ENCODE measurements at places on chromosomes 4 and X.

GRCh38 chr4:19224820-19225219 lies 1026.9 kb upstream of the SLIT2 start:
- peak; percentile 49 for DNase-seq

GRCh38 chr4:158644760-158645159 lies 26.9 kb downstream of the C4orf46 start:
- DNase-seq, result no peak

GRCh38 chr4:77413766-77414165 lies 191.9 kb upstream of the CXCL13 start:
- DNase-seq, result no peak

GRCh38 chr4:91114386-91114785 lies 987.2 kb downstream of the CCSER1 start:
- DNase-seq, result no peak

- no peak for DNase-seq
These were observed 152.5 kb upstream of the PJA1 start for GRCh38 chrX:69317721-69318120.

DNA sequence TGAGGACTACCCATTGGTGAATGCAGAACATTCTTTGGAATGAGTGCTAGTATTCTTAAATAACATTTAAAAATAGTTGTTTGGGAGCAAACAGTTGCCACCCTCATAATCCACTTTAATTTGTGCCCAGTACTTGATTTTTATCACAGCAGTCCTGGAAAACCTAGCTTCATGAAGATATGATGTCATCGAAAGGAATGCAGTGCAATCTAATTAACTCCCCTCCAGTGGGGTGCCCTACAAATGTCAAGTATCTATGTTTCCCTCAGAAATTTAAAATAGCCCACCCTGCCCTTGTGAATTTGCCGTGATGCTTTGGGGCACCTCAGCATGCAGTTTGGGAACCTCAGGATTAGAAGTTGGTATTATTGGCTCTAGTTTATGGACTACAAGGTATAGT lies 5.4 kb downstream of the RAB9A start:
- DNase-seq, result no peak

DNA sequence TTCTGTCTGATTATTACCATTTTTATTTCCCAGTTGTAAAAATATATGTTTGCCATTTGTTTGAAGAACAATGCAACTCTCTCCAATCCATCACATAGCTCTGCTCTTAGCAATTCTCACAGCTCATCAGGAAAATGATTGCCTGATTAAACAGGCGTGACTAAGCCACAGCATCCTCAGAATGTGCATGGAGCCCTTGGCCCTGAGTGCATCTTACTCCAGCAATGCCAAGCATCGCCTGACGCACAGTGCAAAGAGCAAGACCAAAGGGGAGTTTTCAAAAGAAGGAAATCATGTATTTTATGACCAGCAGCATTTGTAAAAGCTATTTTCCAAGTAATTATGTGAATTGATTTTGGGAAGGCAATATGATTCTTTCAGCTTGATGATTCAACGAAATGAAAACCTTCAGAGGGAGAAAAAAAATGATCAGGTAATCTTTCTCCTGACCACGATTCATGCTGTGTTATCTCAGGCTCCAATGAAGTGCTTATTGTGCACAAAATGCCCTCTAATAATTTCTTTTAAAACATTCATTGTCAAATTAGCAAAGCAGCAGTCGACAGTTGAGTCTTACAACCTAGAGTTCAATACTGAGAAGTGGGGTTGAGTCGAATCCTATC lies 138.0 kb upstream of the FAM9B start:
- DNase-seq, result peak; percentile 25

GRCh38 chr4:3369781-3370674 lies 71.7 kb upstream of the HGFAC start:
- DNase-seq, result peak; percentile 93

GRCh38 chrX:23731951-23732350 lies 11.1 kb downstream of the ACOT9 start:
- no peak for DNase-seq

DNA sequence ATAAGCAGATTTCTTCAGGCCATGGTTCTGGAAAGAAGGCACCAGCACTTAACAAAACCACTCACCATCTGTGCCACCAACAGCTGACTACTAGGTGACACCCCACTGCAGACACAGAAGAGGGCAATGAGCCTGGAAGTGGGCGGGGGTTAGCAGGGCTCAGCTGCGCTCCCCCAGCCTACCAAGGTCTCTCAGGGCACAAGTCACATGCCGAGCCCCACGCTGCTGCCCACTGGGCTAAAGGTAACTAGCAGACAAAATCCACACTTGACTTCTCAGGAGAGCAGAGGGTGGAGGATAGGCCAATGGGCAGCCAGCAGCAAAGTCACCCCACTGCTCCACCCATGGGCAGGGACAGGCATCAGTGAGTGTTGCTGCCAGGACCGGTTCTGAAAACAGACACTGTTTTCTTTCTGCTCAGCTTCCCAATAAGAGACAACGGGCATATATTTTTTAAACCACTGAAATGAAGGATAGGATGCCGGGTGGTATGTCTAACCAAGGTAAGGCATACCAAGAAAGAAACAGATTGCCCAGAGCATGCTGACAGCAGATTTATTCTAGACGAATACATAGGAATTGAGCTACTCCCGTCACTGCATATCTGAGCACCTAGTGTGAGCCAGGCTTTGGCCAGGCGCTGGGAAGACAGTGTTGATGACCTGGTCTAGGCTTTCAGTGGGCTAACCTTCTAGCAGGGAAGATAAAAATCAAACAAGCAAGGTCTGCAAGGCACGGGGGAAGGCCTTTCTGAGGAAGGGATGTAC lies 20.1 kb downstream of the ACSL1 start:
- DNase-seq, result no peak

GRCh38 chr4:121685257-121685656 lies 11.5 kb downstream of the ANXA5 start:
- no peak for DNase-seq

- DNase-seq, result no peak
These were observed 393.4 kb downstream of the RAPGEF2 start for GRCh38 chr4:159496248-159496647.

DNA sequence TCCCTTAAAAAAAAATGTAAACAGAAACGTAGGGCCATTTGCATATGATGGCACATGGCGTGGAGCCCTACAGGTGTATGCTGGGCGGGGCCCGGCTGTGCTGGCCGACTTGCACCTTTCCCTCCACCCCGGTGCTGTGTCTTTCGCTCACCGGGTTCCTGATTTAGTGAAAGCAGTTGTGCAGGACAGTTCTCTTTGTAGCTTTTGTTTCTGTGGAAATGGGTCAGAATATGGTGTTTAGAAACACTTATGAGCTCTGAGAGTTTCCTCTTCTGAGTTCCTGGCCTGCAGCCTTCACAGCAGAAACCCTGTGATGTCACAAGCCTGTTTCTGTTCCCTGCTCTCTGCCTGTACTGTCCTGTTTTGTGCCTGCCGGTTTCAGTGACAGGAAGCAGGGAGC lies 22.5 kb upstream of the MSANTD1 start:
- no peak for DNase-seq

GRCh38 chr4:121011138-121011537 lies 61.2 kb downstream of the NDNF start:
- no peak for DNase-seq

DNA sequence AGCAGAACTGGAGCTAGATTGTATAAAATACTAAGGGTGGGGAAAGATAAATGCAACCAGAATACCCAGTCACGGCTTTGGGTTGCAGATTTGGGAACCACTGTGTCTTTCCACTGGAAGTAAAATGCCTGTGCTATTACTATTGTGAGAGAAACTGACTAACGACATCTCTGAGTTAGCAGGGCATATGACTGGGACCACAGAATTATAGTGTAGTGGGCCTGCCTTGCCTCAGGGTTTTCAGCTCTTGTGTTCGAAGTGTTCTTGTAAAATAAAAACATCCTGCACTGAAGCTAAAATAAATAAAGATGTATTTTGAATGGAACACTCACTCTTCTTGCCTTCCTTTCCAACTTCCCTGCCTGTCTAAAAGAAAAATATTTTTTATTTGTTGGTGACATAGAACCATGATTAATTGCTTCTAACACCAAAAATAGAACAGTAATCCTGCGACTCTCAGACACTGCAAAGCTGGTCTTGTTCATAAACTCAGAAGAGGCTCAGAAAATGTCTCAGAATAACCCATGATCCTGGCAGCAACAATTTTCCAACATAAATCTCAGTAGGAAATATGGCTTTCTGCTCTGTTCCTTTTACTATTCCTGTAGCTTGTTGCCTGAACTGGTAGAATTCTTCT lies 104.2 kb downstream of the FAM47B start:
- peak; percentile 47 for DNase-seq

DNA sequence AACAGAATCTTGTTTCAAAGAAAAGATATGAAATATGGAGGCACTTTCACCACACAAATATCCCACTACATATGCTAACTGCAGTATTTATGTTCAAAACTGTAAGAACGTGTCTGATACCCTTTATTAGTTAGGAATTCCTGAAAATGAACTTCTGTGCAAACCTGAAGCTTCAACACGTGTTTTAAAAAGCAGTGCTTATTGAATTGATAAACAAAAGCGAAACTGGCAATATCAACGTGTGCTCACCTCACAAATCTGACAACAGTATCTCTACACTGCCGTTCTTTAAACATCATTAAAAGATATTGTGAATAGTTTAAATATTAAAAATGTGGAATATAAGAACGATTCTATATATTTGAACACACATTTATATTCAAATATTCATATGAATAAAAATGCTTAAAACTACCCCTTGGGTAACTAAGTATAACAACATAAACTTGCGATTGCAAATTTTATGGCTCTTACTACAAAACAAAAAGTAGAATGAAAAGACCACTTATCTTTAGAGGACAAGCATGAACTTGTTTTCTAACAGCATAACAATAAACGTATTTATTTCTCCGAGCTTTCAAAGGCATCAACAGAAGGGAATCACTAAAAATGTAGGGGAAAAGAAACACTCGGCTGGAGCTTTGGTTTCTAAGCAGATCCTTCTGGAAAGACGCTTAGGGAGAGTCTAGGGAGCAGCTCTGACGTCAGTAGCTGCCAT lies at the start of gene LRP2BP:
TSS of gene LRP2BP (minus strand) at position 687 of the 718 bp plus-strand sequence. CDS start 17,738 bp downstream, outside the sequence.
- peak; percentile 95 for DNase-seq

GRCh38 chr4:33149658-33150524 lies 2429.7 kb downstream of the PCDH7 start:
- peak; percentile 77 for DNase-seq

DNA sequence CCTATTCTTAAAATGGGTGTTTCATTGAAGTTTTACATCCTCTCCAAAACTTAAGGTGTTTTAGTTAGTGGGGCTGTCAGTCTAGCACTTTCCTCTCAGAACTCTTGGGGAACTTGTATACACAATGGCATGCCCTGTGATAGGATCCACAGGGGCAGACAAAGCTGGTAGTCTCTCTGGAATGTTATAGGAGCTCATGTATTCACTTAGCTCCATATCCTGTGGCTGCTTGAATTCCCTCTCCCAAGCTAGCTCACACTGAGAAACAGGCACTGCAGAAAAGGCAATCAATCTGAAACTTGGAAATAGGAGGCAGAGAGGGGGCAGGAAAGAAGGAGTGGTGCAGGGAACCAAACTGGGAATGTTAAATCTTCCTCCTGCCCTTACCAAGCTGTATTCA lies 26.3 kb upstream of the ARMCX2 start:
- DNase-seq, result no peak

All from brain (organoid and tissue), 16 donors.